ENCODE measurements at places on chromosomes 2 and 18.
A peak's percentile ranks its signal among the peaks of the same experiment; 100 is the strongest.

GRCh38 chr2:225328192-225328591 lies 71.3 kb upstream of the NYAP2 start:
- DNase-seq: peak; percentile 8

DNA sequence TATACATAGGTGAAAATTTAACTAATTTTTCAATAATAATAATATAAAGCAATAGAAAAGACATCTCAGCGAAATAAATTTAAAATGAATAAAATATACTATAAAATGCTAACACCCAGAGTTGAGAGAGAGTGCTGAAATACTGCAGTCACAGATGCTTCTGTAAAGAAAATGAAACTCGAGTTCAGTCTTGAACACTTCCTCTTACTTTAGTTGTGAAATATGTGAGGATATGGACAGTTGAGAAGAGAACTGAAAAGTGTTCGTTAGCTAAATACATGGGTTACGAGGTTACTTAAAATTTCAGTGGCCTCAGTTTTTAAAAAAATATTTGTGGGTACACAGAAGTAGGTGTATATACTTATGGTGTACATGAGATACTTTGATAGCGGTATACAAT lies 106.8 kb downstream of the DNAH7 start:
- no peak for DNase-seq

- no peak for DNase-seq
Observed at GRCh38 chr2:175236930-175237329, 55.4 kb upstream of the ATP5MC3 start.

DNA sequence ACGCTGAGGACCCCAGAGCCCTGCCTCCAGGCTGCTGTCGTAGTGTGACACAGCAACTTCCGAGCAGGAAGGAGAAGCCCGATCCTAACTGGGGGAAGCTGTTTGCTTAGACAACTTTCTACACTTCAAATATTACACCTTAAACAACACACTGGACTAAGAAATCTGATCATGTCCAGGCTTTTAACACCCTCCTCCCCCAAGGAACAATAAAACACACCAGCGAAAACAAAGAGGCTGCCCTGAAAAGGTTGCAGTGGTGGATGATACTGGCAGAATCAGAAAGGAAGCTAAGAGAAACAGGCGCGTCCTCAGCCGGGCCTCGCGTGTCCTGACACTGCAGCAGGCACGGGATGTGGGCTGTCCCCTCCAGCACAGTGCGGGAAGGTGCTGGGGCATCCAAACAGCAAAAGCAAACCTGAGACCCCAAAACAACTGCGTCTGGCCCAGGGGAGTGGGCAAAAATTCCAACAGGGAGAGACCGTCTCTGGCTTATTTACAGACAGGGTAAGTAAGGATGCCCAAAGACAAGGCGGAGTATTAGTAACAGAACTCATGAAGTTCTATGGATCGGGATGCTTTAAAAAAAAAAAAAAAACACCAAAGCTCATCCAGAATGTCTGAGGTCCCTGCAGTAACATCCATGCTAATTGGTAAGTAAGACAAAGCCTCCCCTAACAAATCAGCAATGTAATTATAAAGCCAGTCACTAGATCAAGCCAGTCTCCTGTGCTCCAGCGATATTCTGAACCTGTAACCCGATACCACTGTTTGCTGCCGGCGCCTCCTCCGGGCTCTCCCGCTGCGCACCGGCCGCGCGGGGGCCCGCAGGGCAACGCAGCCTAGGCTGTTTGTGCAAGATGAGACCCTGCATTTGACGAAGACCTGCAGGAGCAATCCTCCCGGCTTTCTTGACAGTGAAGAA lies 9.0 kb downstream of the SERTAD2 start:
- peak; percentile 90 for DNase-seq

- no peak for DNase-seq
Observed at GRCh38 chr2:69222953-69223658, 163.9 kb downstream of the GFPT1 start.

DNA sequence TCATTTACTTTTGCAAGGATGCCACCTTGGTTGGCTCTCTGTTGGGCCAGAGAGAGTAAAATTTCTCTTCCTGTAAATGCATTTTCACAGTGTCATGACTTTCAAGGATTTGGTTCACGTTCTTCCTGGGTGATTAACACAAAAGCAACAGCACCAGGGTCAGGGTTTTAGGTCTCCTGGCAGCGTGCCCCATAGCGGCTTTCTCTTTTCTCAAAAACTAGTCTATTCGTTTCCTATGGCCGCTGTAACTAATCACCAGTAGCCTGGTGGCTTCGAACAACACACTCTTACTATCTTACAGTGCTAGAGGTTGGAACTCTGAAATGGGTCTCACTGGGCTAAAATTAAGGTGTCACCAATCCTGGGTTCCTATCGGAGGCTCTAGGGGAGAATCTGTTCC lies 56.3 kb upstream of the ACMSD start:
- no peak for DNase-seq

GRCh38 chr2:226234187-226234586 lies 565.4 kb downstream of the IRS1 start:
- DNase-seq: no peak

DNA sequence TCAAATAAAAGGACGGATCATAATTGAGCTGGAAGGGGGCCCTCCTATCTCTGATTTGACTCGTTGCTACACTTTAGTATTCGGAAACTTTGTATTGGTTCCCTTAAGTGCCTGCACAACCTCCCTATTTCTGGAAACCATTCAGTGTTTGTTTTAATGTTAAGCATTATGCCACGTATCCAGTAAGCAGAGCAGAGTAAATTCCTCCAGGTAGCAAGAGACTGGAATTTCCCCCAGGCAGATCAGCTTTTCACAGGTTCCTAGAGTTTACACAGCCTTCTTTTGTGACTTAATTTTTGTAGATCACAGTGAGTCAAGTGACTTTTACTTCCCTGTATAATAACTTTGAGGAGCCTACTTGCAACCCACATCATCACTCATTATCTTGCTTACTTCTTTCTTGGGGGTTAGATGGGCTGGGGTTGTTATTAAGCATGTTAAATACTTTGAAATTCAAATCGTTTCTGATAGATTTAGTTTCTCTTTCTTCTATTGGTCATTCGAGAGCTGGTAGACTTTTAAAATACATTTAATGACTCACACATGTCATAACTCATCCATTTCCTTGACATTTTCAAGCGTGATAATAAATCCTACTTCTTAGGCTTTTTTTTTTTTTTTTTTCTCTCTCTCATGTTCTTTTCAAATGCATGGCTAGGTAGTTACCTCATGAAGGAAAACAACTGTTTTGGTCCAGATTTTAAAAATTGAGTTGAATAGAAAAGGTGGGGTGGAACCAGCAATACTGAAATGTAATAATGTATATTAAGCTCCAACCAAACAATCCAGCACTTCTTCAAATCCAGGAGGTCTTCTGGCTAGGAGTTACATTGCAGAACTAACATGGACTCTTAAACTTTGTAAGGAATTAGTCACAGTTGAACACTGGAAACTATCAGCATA lies 219.3 kb downstream of the NEDD4L start:
- peak; percentile 29 for DNase-seq

GRCh38 chr2:215384710-215385109 lies 51.2 kb downstream of the FN1 start:
- DNase-seq: no peak

GRCh38 chr18:61569176-61569892 lies 236.1 kb downstream of the CDH20 start:
- no peak for DNase-seq

DNA sequence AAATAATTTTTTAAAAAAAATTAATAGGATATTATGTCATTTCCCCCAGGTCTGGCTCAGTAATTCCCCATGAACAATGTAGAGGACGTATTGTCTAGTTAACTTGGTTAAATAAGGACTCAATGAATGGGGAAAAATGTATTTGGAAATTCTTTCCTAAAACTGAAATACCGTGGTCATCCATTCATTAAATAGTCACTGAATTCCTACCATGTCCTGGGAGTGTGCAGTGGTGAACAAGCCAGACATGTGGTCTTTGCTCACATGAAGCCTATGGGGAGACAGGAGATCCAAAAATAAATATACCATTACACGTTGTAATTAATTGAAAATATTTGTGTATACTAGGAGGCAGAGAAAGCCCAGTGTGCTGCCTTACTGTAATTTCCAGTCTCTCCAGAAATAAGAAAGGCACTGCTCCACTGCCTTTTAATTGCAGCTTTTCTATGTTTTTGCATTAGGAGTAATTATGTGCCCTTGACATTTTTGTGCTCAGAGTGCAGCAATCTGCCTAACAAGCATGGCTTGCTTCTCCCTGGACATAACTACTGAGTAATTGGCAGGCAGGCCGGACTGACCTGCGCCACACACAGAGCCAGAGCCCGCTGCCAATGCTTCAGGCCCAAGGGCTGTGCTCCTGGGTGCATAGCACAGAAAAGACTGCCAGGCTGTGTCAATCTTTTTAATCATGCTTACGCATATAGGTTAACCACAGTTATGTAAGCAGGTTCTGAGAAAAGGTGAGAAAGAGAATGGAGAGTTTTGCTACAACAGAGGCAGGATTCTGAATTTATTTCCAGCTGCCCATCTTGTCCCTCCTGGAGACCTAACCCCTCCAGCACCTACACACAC lies 22.2 kb upstream of the TTC39C start:
- no peak for DNase-seq

- DNase-seq: no peak
Observed at GRCh38 chr2:96831679-96832078, 12.1 kb downstream of the ANKRD23 start.

- peak; percentile 25 for DNase-seq
Observed at GRCh38 chr2:132703396-132703795, 33.4 kb upstream of the LYPD1 start.

GRCh38 chr2:48531141-48531648 lies 1.2 kb downstream of the STON1 start:
- DNase-seq: peak; percentile 85

DNA sequence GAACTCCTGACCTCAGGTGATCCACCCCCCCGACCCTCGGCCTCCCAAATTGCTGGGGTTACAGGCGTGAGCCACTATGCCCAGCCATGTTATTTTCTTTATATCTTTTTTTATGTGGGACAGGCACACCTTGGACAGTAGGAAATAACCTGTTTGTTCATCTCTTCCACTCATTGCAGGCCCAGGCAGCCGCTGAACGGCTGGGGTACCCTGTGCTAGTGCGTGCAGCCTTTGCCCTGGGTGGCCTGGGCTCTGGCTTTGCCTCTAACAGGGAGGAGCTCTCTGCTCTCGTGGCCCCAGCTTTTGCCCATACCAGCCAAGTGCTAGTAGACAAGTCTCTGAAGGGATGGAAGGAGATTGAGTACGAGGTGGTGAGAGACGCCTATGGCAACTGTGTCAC lies 8.4 kb downstream of the CAD start:
- no peak for DNase-seq

- DNase-seq: peak; percentile 42
Observed at GRCh38 chr18:62026586-62026985, 133.8 kb upstream of the RNF152 start.

- DNase-seq: no peak
Observed at GRCh38 chr2:35530615-35531135, 824.9 kb upstream of the CRIM1 start.

GRCh38 chr2:17166506-17166905 lies 351.7 kb downstream of the RAD51AP2 start:
- no peak for DNase-seq

- no peak for DNase-seq
Observed at GRCh38 chr2:70473101-70473722, 80.4 kb downstream of the TGFA start.

DNA sequence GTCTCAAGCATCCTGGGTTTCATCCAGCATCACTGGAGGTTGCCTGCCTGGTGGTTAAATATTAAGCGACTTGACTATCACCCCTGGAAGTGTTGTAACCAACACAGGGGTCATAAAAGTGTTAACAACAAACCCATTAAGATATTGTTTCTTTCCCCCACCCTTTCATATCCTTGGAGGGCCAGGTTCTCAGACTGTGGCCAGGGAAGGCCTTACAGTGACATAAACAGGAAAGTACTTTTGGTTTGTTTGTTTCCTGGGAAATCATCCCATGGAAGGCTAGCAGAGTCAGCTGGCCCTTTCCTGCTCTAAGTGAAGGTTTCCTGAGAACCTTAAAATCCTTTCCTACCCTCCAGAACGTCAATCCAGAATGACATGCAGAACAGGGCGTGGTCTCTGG lies 160.9 kb downstream of the CLIP4 start:
- DNase-seq: no peak

GRCh38 chr2:218979846-218980734 lies 4.9 kb downstream of the FEV start:
- DNase-seq: peak; percentile 83

GRCh38 chr2:215879977-215880940 lies 133.1 kb downstream of the MREG start:
- DNase-seq: no peak

DNA sequence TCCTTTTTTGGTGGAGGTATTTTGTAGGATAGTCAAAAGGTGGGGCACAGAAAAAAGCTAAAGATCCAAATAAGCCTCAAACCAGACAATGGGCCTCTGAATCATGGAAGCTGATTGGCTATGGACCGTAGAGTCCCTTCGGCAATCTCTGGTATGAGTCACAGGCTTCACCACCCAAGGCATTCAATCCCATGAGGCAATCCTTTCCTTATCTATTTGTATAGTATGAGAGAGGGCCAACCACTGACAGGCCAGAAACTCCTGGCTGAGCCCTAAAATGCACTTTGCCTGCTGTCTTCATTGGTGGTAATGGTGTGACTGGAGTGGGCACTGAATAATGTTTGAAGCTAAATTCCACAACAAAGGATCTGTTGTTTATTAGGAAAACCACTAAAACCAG lies 38.7 kb upstream of the MEX3C start:
- DNase-seq: peak; percentile 6

- DNase-seq: peak; percentile 18
Observed at GRCh38 chr2:99338029-99338585, 918 bp downstream of the EIF5B start.

GRCh38 chr2:142915502-142915901 lies 38.0 kb downstream of the KYNU start:
- no peak for DNase-seq

DNA sequence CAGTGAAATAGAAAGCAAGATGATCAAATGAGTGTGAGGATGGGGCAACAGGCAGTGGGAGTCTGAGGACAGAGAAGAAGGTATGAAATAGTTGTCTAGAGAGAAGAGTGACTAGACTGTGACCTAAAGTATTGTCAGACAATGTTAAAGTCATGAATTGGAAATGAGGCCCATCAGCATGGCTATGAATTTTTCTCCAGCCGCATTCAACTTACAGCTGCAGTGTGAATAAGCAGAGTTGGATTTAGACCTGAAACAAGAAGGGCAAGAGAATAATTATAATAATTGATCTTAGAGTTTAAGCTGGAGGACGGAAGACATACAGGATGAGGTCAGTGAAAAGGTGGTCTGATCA lies 4.2 kb upstream of the TSPYL6 start:
- no peak for DNase-seq

DNA sequence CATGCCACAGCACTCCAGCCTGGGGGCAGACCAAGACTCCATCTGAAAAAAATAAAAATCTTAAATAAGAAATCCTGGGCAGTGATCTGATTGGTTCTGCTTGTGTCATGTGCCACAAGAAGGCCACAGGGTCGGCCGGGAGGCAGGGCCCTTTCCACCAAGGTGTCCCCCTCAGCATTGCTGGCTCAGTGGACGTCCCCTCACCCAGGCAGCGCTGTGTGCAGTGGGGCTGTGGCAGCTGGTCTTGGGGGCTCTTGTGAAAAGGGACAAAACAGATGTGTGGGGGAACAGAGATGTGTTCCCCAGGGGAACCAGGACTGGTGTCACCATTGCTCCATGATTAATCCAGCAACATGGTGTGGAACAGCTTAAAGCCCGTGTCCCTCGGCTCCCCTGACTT lies 60.5 kb downstream of the HS6ST1 start:
- no peak for DNase-seq
